T-cell (primary cell): ENCODE measurements at places on chromosomes 7 and 10.

GRCh38 chr10:95457319-95457886, 103.8 kb downstream of the SORBS1 start:
- no peak for DNase-seq

DNA sequence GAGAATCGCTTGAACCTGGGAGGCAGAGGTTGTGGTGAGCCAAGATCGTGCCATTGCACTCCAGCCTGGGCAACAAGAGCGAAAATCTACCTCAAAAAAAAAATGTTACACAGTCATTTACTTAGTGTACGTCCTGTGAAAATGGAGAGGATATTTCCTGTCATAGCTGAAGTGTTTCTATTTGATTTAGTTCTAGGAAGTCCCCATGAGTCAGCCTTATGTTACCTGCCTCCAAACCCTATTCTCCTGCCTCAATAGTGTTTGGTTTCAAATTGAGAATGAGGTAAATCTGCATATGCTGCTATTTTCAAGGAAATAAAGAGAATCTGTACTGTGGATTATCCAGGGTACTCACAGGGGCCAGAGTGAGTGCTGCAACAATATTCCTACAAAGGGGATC, 1284.5 kb upstream of the AUTS2 start:
- DNase-seq, result no peak

- no peak for DNase-seq
Measured at GRCh38 chr7:90387470-90388240, 15.6 kb upstream of the CLDN12 start.

- DNase-seq, result no peak
Measured at GRCh38 chr7:37119296-37119860, 329.3 kb downstream of the ELMO1 start.

GRCh38 chr10:31263903-31264302, 55.1 kb upstream of the ZEB1 start:
- DNase-seq, result no peak

DNA sequence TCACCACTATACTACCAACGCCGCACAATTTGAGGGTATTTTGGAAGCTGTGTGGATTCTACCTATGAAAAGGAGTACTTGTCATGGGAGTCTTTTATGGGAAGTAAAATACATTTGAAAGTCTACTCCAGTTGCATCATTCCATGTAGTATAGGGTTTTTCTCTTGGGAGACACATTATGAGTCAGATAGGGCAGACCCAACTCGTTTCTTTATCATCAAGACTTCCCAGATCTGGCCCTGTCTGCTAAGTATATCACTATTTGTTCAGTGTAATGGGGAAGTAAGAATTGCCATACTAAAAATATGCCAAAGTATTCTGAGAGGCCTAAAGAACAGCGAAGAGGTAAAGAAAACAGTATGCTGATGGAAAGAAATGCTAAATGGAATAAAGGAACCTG, 144.2 kb downstream of the SPAG6 start:
- no peak for DNase-seq

DNA sequence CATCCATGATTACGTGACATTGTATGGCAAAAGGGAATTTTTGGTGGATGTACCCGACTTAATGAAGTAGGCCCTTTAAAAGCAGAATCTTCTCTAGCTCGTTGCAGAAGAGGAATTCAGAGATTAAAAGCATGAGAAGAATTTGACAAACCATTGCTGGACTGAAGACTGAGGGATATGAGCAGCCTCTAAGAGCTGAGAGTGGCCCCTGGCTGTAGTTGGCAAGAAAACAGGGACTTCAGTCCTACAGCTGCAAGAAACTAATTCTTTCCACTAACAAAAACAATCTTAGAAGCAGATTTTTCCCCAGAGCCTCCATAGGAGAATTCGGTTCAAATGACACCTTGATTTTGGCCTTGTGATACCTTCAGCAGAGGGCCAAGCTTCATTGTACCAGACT, 34.1 kb downstream of the MACC1 start:
- DNase-seq, result no peak

DNA sequence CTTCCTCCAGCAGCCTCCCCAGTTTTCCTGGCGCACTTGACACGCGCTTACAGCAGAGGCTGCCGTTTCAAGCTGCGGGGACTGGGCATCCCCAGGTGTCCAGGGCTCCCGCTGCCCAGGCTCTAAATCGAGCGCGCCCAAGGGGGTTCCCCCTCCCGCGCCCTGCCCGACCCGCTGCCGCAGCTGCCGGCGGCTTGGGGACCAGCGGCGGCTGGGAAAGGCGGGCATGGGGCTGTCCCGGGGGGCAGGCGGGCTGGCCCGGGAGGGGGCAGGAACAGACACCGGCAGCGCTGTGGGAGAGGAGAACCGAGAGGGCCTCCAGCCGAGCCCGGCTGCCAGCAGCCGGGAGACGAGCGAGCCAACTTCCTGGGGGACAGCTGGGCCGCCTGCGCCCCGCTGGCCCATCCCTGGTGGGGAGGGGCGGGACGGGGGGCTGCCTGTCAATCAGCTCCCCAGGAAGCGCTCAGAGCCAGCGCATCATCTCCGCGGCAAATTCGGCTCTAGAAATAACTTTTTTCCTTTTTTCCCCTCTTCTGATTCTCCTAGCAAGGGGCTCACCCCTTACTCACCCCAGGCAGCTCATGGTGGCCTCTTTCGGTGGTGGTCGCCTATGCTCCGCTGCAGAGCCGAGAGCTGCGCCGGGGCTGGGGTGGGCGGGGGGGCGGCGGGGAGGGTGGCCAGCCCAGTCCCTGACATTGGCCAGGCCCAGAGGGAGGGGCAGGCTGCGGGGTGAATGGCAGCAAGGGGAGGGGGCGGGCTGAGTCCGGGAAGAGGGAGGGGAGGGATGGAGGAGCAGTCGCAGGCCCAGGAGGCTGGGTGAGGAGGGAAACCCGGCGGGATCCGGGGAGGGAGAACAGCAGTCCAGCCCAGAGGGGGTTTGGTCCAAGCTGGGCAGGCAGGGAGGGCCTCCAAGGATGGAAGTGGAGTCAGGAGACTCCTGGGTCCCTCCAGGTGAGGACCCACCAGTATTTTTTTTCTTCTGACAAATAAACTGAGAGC, 14.7 kb downstream of the GRID2IP start:
- no peak for DNase-seq

- no peak for DNase-seq
Measured at GRCh38 chr7:114622221-114622620, 207.6 kb downstream of the FOXP2 start.

GRCh38 chr7:158446281-158446680, 141.3 kb downstream of the PTPRN2 start:
- no peak for DNase-seq

- no peak for DNase-seq
Measured at GRCh38 chr10:16586358-16587138, 64.9 kb upstream of the C1QL3 start.

- no peak for DNase-seq
Measured at GRCh38 chr7:3201937-3202710, 98.9 kb upstream of the SDK1 start.

DNA sequence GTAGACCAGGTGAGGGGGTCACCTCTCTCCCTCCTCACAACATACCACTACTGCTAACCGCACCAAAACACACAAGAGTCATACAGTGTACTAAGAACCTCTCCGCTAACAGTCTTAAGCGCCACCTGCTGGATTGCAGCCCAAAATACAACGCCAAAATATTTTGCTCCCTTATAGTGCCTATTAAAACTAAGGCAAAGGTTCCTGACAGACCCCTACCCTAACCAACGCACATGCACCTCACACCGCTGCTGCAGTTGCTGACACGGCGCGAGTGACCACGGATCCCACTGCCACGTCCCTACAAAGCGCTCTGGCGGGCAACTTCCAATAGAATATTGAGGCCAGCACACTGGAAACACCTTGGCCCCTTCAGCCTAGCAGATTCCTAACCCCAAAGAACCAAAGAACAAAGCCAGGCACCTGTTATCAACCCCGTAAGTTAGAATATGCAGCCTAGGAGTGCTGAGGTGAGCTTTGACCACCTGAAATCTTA, 563.6 kb upstream of the SEMA3D start:
- no peak for DNase-seq

DNA sequence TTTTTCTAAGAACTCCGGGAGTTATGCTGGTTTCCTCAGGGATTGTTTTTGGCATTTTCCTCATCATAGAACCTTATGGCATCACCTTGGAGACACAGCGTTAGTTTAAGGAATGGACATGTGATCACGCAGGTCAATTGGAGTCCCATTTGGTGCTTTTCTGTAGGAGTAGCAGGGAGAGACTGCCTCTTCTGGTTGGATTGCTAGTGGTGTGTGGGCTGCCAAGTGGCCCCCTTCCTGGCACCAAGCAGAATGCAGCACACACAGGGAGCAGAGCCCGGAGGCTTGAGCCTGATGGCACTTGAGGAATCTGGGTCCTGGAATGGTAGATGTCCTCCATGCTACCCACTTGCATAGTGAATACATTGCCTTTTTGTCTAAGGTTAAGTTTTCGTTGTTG, 57.9 kb downstream of the SDK1 start:
- no peak for DNase-seq

DNA sequence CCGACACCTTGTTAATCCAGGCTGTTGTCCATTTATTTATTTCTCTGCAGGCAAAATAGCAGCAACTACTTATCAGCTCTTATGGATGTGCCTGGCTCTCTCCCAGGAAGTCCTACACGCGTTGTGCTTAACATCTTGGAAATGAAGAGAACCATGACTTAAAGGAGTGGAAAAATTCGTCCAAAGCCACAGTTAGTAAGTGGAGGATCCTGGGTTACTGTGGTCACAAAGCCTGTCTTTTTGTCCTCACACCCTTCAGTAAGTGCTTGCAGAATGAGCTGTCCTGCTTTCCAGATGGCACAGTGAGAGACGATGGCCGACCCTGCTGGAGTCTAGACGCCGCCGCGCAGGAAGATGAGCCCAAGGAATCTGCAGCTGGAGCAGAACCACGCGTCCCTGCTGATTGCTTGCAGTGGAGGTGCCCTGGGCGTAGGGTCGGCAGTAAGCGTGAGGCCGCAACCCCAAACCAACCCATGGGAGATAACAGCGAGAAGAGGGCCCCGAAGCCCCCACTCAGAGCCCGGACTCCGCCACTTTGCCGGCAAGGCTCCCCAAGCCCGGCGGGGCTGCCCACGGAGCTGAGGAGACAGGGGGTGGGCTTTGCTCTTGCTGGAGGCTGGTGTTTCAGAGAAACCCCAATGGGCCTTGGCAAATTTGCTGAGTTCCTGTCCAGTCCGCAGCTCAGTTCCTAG, 178.6 kb downstream of the CXCL12 start:
- DNase-seq, result no peak

DNA sequence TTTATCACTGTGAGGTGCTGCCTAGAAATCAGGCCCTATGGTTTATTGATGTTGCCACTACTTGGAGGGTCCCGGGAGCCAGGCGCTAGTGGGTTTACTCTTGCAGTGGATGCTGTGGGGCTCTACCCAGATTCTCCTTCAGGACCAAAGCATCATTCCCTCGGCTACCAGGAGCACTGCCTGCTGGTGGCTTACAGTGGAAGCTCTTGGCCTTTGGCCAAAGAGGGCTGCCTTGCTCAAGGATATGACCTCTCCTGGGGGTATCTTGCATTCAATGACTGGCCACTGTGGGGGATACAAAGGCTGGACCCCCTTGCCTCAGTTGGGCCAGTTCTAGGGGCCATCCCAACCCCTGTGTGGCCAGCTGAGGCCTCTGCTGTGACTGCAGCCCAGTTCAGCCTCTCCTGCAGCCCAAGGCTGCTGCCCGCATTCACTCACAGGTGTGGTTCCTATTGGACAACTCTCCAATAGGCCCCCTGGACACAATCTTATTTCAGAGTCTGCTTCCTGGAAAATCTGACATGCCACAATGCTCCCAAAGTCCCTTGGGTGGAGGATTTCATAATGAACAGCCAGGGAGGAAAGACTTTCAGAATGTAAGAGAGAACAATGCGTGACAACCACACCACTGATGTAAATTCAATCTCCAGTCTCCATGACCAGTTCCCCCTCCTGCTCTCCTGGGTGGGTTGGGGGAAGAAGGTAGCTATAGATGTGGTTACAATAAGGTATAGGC, 196.3 kb downstream of the SNX10 start:
- DNase-seq, result no peak

GRCh38 chr10:90865401-90865800, 6.4 kb upstream of the RPP30 start:
- no peak for DNase-seq

DNA sequence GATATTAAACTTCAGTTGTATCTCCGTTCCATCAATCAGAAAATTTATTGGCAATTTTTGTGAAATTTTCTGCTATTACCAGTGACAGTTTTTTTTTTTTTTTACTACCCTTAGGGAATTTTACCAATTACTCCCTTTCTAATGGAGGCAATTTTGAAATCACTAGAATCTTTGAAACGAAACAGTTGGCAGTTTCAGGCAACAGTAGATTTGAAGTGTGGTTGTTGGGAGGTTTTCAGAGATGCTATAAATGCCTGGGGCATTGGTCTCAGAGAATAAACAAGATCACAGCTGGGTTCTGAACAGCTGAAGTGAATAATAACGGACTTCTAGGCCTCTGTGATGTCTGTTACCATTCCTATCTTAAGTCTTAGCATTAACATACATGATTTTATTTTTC, 535.9 kb upstream of the POT1 start:
- DNase-seq, result no peak

DNA sequence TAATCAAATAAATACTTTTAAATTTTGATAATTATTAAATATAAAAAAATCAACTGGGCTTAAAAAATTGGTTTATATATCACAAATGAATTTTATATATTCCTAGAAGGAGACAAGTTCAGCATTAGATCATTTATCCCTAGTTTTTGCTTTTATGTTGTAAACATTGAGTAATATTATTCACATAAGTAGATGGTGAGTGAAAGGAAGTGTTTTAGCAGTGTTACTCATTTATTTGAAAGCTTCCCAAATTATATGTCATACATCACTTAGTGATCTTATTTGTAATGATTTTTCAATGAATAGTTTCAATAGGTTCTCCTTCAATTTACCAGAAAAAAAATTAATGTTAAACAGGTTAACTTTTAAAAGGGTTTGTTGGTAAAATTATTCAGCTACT, 15.8 kb downstream of the KLLN start:
- no peak for DNase-seq
